ENCODE measurements at places on chromosomes 5 and 9.

DNA sequence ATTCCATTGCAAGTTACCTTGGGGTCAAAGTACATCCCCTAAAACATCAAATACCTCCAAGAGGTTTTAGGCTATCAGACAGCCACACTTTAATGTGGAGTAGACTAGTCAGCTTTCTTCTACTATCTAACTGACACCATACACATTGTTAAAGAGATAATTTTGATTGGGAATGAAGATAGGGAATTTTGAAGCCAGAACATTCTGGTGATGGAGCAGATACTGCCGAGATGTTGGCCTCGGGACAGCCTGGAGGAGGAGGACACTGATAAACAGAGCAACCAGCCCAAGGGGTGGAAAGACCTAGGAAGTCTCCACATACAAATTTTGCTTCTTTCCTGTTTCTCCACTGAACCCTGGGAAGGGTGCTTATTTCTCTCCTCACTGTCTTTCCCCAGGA, 14.9 kb downstream of the TJP2 start:
- no peak for DNase-seq

DNA sequence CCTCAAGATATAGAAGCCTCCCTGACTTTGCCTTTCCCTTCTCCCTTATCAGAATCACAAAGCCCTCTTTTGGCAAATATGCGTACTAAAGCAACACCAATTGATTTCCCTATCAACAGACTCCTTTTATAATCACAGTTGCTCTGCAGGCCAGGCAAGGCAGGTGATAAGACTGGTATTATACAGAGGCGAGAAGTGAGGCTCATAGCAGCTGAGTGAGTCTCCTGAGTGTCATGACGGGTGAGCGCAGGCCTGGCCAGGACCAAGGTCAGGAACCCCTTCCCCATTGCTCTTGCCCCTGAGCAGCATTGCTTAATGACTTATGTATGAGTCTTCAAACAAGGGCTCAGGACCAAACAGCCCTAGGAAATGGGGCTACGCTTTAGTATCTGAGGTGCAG, 70.8 kb downstream of the FBXO38 start:
- DNase-seq = no peak

DNA sequence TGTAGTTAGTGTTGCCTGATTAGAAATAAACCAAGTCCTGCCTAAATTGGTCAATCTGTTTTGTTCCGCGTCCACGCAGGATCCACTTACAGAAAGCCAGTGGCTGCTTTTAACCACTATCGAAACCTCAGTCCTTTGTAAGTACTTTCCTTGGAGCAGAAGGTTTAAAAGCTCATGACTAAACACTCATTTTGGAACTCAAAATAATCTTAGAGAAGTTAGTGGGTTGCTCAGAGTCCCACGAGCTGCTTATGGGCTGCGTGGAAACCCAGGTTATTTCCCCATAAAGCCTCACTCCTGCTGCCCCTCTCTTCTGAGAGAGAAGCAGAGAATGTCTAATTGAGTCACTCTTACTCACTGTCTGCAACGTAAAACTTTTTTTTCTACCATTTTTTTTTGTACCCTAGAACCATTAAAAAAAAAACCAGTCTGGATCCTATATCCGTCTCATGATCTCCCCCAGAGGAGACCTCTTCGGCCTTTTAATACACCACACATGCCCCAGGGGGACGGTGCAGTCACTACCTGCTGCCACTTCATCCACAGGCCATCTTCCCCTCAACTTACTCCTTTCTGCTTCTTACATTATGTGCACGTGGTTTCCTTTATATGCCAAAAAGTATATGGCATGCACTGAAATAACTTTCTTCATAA, 7.6 kb downstream of the BASP1 start:
- no peak for DNase-seq

- DNase-seq = peak; percentile 42
Observed at GRCh38 chr9:2859776-2860379, 16.0 kb upstream of the PUM3 start.

DNA sequence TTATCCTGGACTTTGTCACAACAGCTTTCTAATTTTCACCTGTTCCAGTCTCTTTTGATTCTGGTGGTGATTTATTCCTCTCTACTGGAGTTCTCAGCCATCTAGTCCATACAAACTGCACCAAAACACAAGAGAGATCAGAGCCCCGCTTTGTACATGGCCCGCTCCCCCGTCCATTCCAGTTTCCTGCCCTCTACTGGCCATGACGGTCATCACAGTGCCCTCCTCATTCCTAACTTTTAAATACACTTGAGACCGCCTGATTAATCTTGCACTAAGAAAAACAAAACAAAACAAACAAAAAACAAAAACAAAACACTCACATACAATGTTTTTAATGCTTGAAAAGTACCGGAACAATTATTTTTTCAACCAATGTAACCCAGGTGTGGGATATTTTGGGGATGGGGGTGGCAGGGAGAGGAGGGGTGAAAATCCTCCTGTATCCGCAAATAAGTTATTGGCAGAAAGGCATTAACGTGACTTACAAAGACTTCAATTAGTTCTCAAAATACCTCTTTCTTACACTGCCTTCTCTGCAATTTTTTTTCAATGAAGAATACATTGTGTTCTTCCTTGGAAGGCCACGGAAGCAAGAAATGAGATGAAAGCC, 84.8 kb upstream of the PAM start:
- no peak for DNase-seq

- no peak for DNase-seq
Observed at GRCh38 chr5:40972434-40972833, 63.1 kb downstream of the C7 start.

- DNase-seq = peak; percentile 61
Observed at GRCh38 chr5:107486489-107486888, 184.2 kb downstream of the EFNA5 start.

DNA sequence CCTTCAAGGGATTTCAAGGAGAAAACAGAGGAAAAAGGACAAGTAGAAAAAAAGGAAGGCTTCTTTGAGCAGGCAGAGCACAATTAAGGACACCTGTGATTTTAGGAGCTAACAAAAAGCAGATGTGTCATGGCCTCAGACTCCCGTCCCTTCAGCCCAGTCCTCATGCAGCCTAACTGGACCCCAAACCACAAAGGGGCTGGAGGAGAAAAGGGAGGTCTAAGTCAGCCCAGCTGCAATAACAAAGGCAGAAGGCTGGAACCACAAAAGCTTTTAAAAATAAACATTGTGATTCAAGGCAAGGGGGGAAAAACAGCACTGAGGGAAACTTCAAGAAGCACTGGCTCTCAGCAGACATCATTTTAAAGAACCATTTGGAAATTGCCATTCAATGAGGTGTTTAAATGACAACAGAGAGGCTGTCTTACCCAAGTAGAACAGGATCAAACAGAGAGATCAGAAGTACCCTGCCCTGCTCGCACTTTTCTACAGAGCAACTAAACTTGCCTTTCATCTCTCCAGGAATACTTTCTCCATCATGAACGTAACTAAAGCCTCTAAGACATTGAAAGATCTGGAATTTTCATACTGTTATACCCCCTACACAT, 89.3 kb downstream of the SEMA5A start:
- DNase-seq = no peak

Data from activated naive CD4-positive, alpha-beta T cell treated with Interleukin-2 at 50 U/mL for 16 hours (primary cell).